ENCODE measurements at places on chromosomes 6 and 20.

GRCh38 chr20:10800288-10800687 lies 126.5 kb upstream of the JAG1 start:
- DNase-seq, result no peak

- DNase-seq, result no peak
These were observed 209.0 kb downstream of the TFAP2A start for GRCh38 chr6:10205892-10206291.

DNA sequence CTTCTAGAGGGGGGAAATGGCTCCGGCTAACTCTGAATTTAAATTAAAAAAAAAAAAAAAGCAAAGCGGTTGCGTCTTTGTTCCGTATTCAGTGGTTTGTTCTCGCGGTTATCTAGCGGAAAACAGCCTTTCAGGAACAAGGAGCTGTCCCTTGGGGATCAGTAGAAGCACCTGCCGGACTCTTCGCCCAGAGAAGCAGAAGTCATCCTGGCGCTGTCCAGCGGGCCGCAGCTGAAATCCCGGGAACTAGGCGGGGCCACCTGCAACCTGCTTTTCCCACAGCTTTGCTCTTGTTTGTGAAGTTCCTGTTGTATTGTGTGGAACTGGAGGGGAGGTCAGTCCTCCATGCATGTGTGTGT lies 43.9 kb upstream of the GJE1 start:
- DNase-seq, result no peak

DNA sequence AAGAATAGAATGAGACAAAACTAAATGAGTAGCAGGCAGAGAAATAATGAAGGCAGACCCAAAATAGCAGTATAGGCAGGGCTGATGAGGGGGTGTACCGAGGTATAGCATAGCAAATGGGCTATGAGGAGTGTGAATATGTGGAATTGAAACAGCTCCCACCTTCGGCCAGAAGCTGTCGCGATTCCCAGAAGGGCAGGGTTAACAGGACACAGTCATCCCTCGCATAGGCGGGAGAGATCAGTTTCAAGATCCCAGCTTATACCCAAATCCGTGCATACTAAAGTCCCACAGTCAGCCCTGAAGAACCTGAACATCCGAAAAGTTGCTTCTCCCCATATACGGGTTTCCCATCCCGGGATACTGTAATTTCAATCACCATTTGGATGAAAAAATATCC lies 82.7 kb downstream of the PTPRK start:
- no peak for DNase-seq

GRCh38 chr20:17787816-17788215 lies 88.0 kb downstream of the BANF2 start:
- DNase-seq, result no peak

DNA sequence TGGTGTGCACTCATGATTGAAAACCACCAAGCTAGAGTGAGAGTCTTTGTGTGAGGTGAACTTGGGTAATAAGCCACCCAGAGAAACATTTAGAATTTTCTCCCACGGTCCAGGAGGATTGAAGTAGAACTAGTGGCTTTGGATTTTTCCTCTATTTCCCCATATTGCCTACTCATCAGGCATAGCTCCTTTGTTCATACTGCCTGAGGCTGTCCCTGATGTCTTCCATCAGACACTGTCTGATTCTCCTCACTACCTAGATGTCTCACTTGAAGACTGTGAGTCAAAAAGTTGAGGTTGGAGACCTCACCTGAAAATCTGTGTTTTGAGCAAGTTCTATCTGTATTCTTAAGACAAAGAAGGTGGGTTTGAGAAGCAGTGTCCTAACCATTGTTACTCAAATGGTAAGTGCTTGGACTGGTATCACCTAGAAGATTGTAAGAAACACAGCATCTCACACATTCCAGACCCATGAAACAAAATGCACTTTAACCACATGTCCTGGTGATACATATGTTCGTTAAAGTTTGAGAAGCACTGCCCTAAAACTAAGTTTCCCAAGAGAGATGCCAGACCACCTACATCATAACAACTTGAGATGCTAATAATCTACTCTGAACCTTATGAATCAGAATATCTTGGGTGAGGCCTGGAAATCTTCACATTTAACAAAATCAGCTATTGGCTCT lies 523.4 kb upstream of the BTBD3 start:
- DNase-seq, result no peak

- DNase-seq, result no peak
These were observed 169.0 kb upstream of the GJE1 start for GRCh38 chr6:141963543-141964295.

DNA sequence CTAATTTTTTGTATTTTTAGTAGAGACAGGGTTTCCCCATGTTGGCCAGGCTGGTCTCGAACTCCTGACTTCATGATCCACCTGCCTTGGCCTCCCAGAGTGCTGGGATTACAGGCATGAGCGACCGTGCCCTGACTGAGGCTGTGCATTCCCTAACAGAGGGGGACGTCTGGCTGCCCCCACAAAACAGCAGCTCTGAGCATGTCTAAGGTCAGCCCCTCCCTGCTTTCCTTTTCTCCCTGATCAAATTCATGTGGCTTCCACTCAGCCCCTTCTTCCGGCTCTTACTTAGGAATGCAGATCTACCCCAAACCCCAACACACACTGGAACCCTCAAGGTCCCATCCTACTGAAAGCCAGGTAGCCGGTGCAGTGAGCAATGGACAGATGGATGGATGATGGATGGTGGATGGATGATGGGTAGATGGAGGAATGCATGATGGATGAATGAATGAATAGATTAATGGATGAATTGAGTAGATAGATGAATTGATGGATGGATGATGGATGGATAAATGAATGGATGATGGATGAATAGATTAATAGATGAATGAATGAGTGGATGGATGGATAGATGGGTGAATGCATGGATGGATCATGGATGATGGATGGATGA lies 91.5 kb upstream of the BHLHE23 start:
- DNase-seq, result no peak

GRCh38 chr6:119148825-119149525 lies 70.5 kb upstream of the FAM184A start:
- DNase-seq, result no peak

GRCh38 chr20:37796121-37796520 lies 102.3 kb downstream of the CTNNBL1 start:
- DNase-seq, result no peak

DNA sequence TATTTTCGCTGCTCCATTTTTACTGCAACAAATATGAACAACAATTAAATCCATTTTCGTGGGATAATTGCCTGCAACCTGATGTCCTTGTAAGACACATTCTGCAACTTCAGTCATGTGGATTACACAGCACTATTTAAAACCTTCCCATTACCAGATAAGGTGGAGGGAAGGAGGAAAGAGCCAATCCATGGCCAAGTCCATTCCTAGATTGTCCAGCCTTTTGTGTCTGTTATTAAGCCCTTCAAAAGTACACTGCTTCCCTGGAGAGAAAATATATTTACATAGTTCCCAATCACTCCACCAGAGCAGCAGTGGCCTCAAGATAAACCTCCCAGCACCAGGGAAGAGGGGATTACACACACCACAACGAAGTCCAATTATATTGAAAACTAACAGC lies 347.9 kb downstream of the CDH26 start:
- DNase-seq, result no peak

DNA sequence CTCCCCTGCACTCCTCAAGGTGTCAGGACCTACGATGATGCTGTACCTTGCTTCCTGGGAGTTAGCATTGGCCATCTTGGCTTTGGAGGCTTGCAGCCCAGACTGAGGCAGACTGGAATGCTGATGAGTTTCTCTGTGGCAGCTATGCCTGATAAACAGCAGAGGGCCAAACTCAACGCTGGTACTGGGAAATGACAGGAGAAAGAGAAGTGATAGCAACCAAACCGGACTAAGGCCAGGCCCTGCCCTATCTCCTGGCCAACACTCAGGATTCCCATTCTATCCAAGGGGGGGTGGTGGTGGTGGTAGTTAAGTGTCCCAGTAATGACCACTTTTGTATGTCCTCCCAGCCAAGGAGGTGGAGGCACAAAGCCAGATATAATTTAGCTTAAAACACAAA lies 90.0 kb upstream of the DTNBP1 start:
- DNase-seq, result no peak

DNA sequence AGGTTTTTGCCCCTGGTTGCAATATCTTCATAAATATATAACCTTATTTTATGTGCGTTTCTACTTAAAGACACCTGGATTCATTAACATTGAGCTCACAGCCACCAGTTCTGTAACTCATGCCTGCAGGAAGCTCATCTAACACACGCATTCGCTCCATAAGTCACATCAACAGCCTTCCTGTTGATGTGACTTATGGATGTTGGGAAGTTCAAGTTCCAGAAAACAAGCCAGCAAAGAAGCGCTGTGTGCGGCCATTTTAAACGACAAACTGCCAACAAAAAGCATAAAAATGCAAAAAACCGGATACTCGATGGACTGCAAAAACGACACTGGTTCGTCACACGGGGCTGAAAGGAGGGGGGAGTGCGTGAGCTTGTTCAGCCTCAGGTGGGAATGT lies 77.9 kb upstream of the NFATC2 start:
- no peak for DNase-seq

DNA sequence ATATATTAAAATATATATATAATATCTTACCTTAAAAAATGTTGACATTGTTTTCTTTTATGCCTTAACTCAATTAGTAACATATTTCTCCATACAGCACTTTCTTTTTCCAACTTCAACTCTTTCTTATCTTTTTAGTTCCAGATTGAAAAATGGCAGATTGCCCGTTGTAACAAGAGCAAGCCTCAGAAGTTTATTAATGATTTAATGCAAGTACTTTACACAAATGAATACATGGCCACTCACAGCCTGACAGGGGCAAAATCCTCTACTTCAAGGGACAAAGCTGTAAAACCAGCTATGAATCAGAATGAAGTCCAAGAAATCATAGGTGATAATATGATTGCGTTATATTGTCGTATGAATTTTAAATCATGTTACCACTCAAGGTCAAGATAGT lies 29.4 kb upstream of the KIAA1586 start:
- no peak for DNase-seq

GRCh38 chr6:130116273-130116672 lies 97.9 kb downstream of the L3MBTL3 start:
- no peak for DNase-seq

GRCh38 chr6:151738960-151739359 lies 68.5 kb upstream of the ESR1 start:
- DNase-seq, result no peak

GRCh38 chr6:157452096-157452495 lies 71.1 kb downstream of the ZDHHC14 start:
- no peak for DNase-seq

- DNase-seq, result no peak
These were observed 3.7 kb upstream of the FKBPL start for GRCh38 chr6:32133786-32134185.

DNA sequence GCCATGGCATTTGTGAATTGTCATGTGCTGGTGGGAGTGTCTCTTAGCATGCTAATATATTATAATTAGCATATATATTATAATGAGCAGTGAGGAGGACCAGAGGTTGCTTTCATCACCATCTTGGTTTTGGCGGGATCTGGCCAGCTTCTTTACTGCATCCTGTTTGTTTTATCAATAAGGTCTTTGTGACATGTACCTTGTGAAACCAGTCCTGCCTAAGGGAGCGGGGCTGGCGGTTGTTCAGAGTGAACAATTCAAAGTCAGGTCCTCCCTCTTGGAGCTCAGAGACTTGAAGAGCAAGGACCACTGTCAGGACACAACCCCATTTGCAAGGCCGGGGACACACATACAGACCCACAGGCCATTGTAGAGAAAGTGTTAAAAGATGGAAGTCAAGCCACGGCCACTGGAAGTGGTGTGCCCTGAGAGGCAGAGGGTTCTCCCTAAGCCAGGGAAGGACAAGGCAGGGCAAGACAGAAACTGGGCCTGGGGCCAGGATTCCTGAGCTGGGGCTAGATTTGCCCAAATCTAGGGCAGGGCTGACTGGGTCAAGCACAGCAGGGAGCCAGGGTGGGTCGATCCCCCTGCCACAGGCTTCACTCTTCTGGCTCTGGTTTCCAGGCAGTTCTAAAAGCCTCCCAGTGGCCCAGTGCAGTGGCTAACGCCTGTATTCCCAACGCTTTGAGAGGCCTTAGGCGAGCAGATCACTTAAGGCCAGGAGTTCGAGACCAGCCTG lies 14.2 kb downstream of the SLC52A3 start:
- DNase-seq, result no peak

DNA sequence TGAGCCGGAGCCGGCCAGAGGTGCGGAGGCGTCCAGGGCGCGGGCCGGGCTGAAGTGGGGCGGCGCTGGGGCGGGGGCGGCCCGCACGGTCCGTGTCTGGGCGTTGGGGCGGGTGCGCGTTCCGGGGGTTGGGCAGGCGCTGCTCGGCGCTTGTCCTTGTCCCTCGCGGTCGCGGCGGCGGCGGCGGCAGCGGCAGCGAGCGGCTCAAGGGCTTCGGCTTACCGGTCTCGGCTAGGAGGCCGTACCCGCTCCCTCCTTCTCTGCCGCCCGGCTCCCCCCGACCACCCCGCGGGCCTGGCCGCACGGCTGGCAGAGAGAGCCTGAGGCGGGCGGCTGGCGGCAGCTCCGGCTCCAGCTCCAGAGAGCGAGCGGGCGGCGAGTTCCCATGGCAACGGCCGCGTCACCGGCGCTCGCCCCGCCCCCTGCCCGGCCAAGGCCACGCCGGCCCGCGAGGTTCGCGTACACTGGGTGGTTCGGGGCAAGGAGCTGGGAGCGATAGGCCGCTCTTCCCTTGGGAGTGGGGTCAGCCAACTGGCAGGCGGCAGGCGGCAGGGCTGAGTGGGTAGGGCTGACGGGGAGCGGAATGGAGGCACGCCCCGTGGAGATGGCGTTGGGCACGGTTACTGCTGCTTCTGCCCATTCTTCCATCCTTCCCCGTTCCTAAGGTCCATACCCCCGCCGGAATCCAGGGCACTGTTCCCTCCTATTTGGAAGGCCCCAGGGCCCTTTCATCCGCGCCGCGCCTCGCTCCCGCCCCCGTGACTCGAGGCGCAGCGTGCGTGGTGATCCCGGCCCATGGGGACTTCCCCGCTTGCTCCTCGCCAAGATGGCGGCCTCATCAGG lies at the start of gene LRRC73:
LRRC73 (minus strand) TSS at position 363 of the 843 bp plus-strand sequence. CDS start 561 bp downstream, outside the sequence.
- DNase-seq, result peak; percentile 84

- DNase-seq, result no peak
These were observed 106.7 kb downstream of the BTBD9 start for GRCh38 chr6:38533064-38533463.

DNA sequence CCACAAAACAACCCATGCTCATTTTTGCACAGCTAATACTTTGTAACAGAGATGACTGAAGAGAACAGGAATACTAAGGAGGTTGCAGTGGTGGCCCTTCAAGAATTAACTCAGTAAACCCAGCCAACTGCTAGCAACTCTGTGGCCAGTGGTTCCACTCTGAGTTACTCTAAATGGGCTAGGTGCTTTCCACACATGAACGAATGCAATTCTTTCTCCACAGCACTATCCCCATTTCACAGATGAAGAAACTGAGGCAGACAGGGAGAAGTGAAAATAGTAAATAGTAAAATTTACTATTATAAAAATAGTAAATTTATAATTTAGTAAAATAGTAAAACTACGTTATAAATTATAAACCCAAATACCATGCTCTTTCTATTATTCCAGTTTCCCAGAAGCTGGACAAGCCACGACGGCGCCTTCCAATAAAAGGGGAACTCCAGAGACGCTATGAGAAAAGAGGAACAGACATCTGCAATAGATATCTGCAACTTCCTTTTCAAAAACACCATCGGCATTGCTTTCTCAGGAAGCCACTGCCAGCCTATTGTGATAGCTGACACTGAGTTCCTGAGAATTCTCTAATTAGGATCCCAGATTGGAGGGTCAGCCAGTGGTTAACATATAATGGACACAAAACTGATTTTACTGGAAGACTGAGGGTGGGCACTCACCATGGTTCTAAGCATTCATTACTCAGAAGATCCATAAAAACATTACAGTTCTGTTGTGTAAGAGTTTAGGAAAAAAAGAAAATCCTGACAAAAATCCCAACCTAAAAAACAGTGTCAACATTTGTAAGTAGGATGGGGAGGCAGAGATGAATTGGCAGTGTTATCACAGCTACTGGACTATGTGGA lies 16.2 kb downstream of the FKBP1A start:
- no peak for DNase-seq

Measured in caudate nucleus (tissue), 63 donors.